ENCODE measurements at places on chromosomes 12 and 14. TPM values are rescaled to one million over a fixed set of nuclear protein-coding genes. Genes with fewer than 3 reads are reported as not detected.

The OR4E2 gene
- not detected for total RNA-seq

The CATSPERB gene
- 0.11 TPM for total RNA-seq

The FAM186B gene
- 1.4 TPM for total RNA-seq

The PTPRQ gene
- total RNA-seq, result 0.11 TPM

The PAWR gene
- total RNA-seq, result 62.6 TPM

The INHBE gene
- total RNA-seq, result 0.76 TPM

The ANO4 gene
- total RNA-seq, result 6.6 TPM

The UBE2N gene
- total RNA-seq, result 30.2 TPM

The SMCO2 gene
- total RNA-seq, result not detected

The PRMT5 gene
- total RNA-seq, result 42.2 TPM

The CELA1 gene
- not detected for total RNA-seq

The KERA gene
- total RNA-seq, result not detected

The PPP1R1A gene
- not detected for total RNA-seq

The SERPINA9 gene
- not detected for total RNA-seq

The FZD10 gene
- total RNA-seq, result not detected

The SLC39A5 gene
- not detected for total RNA-seq

The MYH6 gene
- not detected for total RNA-seq

The SLC25A47 gene
- not detected for total RNA-seq

The C12orf60 gene
- total RNA-seq, result 2.3 TPM

The KRT3 gene
- not detected for total RNA-seq

The SLC10A1 gene
- total RNA-seq, result not detected

The SOX5 gene
- total RNA-seq, result not detected

The FBXO33 gene
- 22.1 TPM for total RNA-seq

The COCH gene
- total RNA-seq, result not detected

The PIWIL1 gene
- not detected for total RNA-seq

The STXBP6 gene
- total RNA-seq, result 13.9 TPM

The ATG2B gene
- total RNA-seq, result 10.0 TPM

The MYF5 gene
- total RNA-seq, result not detected

The KLRD1 gene
- 0.11 TPM for total RNA-seq

The CPNE6 gene
- not detected for total RNA-seq

The PROX2 gene
- not detected for total RNA-seq

The GLT1D1 gene
- not detected for total RNA-seq

The CD69 gene
- total RNA-seq, result not detected

The CBLN3 gene
- 5.6 TPM for total RNA-seq

The FSCB gene
- not detected for total RNA-seq

The HVCN1 gene
- total RNA-seq, result 4.1 TPM

The BCL11B gene
- not detected for total RNA-seq

The GDF3 gene
- not detected for total RNA-seq

The LIN7A gene
- 1.0 TPM for total RNA-seq

The TMEM132D gene
- not detected for total RNA-seq

The NTS gene
- total RNA-seq, result not detected

The EXOC3L4 gene
- total RNA-seq, result not detected

The HELB gene
- 0.86 TPM for total RNA-seq

The ZNF891 gene
- 0.43 TPM for total RNA-seq

The SDR9C7 gene
- total RNA-seq, result not detected

The ITPK1 gene
- total RNA-seq, result 33.3 TPM

The AQP2 gene
- total RNA-seq, result not detected

The DDX24 gene
- 125 TPM for total RNA-seq

The CMA1 gene
- not detected for total RNA-seq

The DTX1 gene
- not detected for total RNA-seq

The TAS2R46 gene
- not detected for total RNA-seq
